Activated CD4-positive, alpha-beta T cell treated with anti-CD3 and anti-CD28 coated beads, Interleukin-2, amount 10 ng/mL, durations not matched to agents 24 days and 14 days (primary cell): ENCODE measurements at places on chromosomes 11 and 22. TPM values are rescaled to one million over a fixed set of nuclear protein-coding genes. Genes with fewer than 3 reads are reported as not detected.

GRCh38 chr11:101034076-101034475, 95.5 kb downstream of the PGR start:
- DNase-seq = no peak

- no peak for DNase-seq
These were observed 85.6 kb downstream of the TRIM29 start for GRCh38 chr11:120052196-120052775.

DNA sequence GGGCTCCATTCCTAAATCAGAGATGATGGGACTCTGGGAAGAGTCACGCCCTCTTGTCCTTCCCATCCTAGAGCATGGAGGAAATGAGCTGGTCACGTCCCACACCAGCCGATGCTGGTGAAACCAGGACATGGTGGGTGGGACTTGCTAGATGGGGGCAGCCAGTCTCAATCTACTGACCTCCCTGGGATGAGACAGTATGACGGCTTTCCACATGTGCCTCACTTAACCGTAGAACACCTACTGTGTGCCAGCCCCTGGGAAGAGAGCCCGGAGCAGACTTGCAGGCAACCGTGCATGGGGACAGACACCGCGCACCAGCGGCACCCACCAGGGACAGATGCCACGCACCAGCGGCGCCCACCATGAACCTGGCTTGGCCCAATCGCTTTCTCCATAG, 3.8 kb downstream of the OSBPL5 start:
- no peak for DNase-seq

DNA sequence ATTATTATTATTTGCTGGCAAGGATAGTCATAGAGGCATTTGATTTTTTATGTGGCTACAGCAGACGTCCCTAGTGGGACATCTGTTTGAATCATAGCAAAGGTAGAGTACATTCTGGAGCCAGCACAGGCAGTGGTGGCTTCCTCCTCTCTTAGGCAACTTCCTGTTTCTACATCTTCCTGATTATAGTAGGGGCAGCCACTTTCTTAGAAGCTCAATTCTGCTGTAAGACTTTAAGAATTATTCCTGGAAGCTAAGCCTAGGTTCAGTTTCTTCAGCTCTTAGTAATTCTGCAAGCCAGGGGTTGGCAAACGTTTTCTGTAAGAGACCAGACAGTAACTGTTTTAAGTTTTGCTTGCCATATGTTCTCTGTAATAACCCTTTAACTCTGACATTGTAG, 129.3 kb upstream of the TENM4 start:
- no peak for DNase-seq

DNA sequence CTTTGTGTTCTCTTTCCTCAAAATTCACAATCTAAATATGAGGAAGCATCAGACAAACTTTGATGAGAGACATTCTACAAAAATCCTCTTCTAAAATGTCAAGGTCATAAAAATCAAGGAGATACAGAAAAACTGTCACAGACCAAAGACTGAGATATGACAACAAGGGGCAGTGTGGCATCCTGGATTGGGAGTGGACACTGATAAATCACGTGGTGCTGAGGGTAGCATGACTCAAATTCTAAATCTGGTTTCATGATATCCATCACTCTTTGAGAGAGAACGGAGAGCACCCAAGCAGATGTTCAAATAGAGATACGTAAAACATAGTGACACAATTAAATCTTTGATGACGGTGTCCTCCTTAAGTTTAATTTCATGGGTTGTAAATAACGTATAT, 13.0 kb upstream of the CARD18 start:
- no peak for DNase-seq

- DNase-seq = no peak
These were observed 27.8 kb upstream of the ANO5 start for GRCh38 chr11:22165087-22165486.

DNA sequence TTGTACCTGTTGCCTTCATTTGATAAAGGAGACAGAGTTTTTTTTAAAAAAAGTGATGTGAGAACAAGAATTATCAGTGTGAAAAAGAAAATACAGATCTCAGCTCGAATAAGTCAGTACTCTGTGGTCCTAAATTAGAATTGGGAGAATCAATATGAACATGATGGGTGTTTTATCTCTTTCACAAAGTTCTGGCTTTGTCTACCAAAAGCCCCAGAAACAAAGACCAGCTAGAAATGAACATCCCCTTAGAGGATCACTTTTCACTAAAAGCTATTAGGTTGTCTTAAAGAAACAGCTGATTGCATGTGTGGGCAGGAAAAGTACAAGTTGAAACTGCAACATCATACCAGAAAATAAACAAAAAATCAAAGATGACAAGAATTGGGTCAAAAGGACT, 8.4 kb upstream of the ST14 start:
- no peak for DNase-seq

DNA sequence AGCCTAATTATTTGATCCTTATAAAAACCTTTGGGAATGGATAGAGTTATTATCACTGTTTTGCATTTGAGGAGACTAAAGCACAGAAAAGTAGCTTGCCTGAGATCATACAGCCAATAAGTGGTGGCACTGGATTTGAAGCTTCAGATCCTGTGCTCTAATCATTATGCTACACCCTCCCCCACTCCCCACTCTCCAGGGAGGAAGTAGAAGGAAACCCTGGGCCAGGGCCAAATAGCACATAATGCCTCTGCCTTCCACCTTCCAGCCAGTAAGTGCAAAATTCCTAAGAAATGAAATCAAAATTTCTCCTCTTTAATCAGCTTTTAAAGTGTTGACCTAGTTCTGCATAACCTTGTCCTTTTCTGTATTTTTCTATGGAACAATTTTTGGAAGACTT, 61.6 kb downstream of the SIK2 start:
- no peak for DNase-seq

DNA sequence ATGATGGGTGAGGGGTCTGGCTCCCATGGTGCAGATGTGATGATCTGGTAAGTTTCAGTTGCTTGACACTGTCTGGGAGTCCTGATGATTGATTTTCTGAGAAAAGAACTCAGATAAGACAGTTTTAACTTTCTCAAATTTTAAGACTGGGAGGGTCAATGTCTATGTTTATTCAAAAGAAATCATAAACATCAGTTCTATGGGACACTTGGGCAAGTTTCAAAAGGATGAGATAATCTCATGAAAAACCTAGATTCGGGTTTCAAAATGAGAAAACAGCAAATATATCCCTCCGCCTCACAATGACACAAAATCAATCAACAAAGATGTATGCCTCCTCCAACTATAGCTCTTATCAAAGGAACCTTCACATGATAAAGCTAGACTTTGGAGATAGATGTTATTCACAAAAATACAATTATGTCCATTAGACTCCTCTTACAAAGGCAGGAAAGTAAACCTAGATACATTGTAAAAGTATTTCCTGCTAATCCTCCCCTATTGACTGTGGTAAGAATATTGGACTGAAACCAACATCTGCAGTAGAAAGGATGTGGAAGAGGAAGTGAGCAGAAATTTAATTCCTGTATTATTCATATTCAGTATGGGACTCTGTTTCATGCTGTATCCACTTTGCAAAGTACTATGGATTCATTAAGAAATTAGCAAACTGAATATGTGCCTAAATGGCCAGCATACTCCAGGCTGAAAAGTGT, 21.6 kb downstream of the SVIP start:
- no peak for DNase-seq

DNA sequence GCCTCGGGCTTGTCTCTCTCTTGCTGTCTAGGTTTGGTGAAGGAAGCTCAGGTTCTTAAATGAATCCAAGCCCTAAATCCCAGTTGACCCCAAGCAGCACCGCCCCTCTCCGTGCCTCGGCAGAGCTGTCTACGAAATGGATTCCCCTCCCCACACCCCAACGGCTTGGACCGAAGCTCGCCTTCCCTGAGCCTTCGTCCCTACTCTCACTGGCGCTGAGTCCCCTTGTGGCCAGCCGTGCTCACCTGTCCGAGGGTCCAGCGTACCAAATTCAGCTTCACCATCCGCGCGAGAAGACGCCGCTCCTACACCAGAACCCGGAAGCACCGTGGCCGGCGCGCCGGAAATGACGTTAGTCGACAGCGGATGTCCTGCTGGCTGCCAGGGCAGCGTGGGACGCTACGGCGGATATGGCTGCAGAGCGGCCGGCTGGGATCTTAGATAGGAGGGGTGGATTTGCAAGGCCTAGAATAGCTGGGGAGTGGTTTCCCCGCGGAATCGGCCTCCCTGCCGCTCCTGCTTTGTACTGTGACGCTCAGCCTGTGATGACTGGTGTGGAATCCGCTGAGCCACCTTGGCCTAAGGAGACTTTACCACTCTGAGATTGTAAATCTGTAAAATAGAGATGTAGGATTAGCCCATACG, at the start of gene TFIP11:
Gene TFIP11, minus strand, starts transcription at position 325 of the 645 bp plus-strand sequence. CDS start 2,201 bp downstream, outside the sequence.
- peak; percentile 99 for DNase-seq

DNA sequence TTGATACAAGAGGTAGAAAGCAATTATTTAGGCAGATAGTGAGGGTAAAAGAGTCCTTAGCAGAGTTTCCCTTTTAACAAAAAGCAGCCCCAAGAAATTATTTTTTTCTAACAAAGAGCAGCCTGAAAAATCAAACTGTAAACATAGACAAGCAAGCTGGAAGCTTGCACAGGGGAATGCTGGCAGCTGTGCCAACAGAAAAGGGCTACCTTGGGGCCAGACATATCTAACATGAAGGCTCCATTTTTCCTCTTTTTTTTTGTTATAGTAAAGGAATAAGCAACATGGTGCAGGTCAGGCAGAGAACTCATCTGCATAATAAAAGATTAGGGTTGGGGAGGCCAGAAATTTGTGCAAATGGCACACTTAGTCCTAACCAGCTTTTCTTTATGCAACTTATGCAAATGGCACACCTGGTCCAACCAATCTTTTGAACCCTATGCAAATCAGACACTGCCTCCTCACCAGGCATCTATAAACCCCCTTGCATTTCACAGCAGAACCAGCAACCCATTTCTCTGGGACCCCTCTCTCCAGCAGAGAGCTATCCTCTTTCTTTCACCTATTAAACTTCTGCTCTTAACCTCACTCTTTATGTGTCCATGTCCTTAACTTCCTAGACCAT, 41.8 kb downstream of the PDGFD start:
- no peak for DNase-seq

DNA sequence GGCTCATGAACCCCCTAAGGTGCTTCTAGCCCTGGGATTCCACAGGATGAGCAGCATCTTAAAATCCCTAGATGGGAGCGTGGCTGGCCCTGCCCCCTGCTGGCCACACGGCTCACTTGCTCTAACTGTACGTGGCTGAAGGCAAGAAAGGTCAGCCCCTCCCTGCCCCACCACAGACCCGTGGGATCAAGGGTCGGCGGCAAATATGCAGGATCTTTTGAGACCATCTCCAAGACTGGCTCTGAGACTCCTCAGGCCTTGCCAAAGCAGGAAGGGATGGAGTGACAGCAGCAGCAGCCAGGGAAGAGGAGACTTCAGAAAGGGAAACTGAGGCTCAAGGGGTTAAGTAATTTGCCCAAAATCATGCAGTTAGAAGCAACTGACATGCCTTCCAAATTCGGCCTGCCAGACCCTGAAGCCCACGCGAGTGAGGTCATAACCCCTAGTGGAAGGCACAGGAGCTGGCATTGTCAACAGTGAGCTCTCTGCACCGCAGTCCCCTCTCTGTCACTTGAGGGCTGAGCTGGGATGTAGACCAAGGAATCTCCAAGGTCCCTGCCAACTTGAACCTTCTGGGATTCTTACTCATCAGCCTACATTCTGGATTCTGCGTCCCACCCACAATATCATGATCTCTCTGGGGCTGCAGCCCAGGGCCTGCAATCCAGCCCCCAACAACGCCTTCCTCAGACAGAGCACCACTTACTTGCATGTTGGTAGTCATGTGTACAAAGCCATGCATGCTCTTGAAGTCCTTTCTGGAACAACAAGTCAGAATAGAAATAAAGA, 31.4 kb downstream of the CREB3L1 start:
- peak; percentile 90 for DNase-seq

DNA sequence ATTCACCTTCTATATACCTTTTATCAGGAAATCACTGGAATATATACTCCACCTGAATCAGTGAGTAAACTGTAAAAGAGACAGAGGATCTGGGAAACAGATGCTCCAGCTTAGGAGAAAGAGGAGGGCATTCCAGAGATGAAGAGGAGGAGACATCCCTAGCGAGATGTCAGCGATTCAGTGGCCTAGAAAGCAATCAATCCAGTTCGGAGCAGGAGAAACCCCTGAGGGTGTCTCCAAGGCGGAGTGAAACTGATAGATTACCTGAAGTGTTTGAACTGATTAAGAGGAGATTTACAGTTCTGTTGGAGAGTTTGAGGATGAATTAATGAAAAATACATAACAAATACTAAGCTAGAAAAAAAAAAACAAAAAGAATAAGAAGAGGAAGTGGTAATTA, 24.5 kb upstream of the TNRC6B start:
- DNase-seq = no peak

DNA sequence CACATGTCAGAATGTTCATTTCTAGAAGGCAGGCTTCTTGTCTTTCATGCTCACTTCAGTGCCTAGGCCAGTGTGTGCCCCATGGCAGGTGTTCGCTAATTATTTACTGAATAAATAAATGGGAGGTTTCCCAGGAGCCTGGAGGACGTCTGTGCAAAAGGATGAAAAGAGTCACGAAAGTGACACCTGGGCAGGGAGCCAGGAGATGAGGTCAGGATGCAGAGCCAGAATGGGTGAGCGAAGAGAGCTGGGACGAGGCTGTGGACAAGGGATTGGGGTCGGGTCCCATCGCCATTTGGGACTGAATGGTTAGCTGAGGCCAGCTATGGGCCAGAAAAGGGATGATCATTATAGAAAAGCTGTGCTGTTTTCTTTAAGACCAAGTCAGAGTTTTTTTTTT, 560.4 kb downstream of the TBC1D22A start:
- DNase-seq = no peak

- DNase-seq = no peak
These were observed 56.1 kb downstream of the ARHGEF12 start for GRCh38 chr11:120392314-120392713.

DNA sequence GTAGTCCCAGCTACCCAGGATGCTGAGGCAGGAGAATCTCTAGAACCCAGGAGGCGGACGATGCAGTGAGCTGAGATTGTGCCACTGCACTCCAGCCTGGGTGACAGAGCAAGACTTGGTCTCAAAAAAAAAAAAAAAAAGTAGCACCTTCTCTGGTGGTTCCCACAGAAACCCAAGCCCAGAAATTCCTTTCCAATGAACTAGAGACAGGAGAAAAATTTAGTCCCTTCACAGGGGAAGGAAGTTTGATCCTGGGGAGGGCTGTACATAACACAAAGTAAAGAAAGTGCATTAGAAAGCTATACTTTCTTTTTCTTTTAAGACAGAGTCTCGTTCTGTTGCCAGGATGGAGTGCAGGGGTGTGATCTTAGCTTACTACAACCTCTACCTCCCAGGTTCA, 25.5 kb upstream of the APOA1 start:
- no peak for DNase-seq

GRCh38 chr11:114553642-114554041, 6.0 kb downstream of the NXPE1 start:
- DNase-seq = no peak

GRCh38 chr11:130781931-130782330, 134.3 kb downstream of the SNX19 start:
- DNase-seq = no peak

MS4A14 gene
- total RNA-seq = not detected in 2 replicates

CBLIF gene
- not detected in 2 replicates for total RNA-seq

APOL4 gene
- total RNA-seq = 0.17 TPM in 1 of 2 replicates, not detected in the other

KRTAP5-8 gene
- total RNA-seq = not detected in 2 replicates

THRSP gene
- total RNA-seq = not detected in 2 replicates

SHISAL1 gene
- not detected in 2 replicates for total RNA-seq

BARX2 gene
- total RNA-seq = 4.1 and 4.7 TPM in 2 replicates

KDM4D gene
- total RNA-seq = 1.2 TPM in 2 replicates

TRIM51G gene
- not detected in 2 replicates for total RNA-seq
